ENCODE measurements at places on chromosomes 3 and 15.

- DNase-seq: no peak
Measured at GRCh38 chr3:150379469-150379868, 28.6 kb upstream of the TSC22D2 start.

DNA sequence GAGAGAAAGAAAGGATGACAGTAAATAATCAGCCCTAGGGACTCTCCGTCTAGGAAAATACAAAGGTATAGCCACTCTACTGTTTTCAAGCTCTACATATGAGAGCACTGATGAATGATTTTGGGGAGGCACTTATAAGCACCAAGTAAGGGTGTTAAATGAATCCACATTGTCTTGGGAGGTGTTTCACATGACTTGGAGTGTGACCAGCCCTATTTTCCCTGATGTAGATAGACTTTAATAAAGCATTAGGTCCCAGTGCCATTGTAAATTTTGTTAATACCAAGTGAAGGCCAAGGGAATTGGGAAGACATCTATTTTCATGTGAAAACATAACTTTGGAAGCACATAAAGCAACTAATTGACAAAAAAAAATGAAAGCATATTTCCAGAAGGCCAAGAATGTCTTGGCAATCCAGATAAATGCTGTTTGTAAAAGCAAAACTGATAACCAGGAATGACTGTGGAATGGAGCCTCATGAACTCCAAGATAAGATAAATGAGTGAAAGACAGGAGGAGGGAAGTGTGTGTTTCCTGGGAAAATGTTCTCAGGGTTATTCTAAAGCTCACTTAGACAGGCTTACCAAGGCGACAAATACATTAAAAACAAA, 96.0 kb upstream of the MYZAP start:
- no peak for DNase-seq

- DNase-seq: no peak
Measured at GRCh38 chr3:141499284-141499683, 12.5 kb downstream of the RASA2 start.

DNA sequence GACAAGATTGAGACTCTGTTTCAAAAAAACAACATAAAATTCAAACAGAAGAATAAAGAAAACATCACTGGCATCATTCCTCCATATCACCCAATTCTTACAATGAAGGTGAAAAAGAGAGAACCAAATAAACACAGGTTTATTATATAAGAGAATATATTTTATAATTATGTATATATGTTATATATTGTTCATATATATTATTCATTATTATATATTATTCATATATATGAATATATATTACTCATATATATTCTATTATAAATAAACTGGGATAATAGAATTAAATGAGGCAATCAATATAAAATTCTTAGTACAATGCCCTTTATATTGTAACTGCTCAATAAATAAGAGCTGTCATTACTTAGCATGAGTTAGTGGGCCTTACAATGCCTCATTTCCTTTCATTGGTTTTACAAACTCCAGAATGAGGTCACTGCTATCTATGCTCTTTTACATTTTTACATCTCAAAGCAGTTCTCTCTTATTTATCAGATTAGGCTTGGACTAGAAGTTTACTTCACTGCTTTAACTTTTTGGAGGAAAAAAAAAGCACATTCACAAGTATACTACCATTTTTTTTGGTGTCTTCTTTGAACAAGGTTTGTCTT, 135.5 kb upstream of the TTC14 start:
- DNase-seq: no peak

GRCh38 chr3:30598668-30599545, 7.5 kb upstream of the TGFBR2 start:
- DNase-seq: no peak

GRCh38 chr3:11548721-11549131, 95.0 kb downstream of the VGLL4 start:
- DNase-seq: no peak

DNA sequence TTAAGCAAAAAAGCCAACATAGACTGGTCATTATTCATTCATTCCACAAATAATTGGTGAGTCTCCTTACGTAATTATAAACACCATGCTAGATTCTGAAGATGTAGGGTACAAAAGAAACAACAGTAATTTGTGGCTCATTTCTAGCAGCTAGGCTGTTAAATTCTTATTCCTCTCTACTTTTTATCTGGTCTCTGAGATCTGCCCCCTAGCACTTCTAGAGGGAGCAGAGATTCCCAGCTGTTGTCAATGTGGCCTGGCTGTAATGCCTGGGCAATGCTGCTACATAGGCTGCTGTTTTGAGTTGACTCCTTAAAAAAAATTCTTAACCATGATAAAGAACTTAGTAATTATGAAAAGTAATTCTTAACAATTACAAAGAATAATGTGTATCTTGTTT, 434.9 kb upstream of the THRB start:
- no peak for DNase-seq

DNA sequence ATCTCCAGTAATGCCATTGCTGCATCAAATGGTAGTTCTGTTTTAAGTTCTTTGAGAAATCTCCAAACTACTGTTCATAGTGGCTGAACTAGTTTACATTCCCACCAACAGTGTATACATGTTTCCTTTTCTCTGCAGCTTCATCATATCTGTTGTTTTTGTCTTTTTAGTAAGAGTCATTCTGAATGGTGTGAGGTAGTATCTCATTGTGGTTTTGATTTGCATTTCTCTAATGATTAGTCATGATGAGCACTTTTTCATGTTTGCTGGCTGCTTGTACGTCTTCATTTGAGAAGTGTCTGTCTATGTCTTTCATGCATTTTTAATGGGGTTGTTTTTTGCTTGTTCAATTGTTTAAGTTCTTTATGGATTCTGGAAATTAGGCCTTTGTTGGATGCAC, 10.2 kb upstream of the GCSAM start:
- DNase-seq: no peak

- peak; percentile 68 for DNase-seq
Measured at GRCh38 chr3:140863580-140864009, 78.0 kb upstream of the SLC25A36 start.

GRCh38 chr3:108388136-108389132, 92.1 kb downstream of the HHLA2 start:
- peak; percentile 46 for DNase-seq

DNA sequence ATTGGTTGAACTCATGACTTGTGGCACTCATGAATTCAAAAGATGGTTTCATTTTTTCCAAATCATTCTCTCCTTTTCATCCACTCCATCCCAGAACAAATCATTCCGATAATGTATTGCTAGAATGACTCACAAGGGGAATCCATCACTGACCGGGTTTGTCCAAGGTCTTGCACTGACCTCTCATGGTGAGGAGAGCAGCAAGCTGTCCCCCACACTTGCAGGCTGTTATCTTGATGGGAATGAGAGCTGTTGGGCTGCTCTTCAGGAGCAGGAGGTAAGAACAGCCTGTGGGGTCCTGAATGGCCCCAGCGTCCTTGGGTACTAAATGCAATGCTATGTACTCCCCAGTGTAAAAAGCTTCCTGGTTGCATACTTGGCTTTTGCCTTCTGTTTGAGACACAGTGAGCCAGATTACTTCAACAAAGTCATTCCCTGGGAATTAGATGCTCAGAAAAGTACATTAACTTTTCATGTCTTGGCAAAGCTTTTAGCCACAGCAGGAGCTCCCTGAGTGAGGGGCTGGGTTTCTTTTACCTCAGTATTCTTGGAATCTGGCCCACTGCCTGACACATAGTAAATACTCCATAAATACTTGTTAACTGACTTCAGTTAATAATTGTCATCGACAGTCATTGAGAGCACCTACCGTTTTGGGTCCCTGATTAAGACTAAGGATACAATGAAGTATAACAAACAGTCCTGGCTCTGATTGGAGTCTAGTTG, 24.1 kb downstream of the CCNL1 start:
- DNase-seq: no peak

- no peak for DNase-seq
Measured at GRCh38 chr3:113623811-113624210, 72.6 kb downstream of the USF3 start.
